ENCODE measurements at places on chromosomes 4 and X.

DNA sequence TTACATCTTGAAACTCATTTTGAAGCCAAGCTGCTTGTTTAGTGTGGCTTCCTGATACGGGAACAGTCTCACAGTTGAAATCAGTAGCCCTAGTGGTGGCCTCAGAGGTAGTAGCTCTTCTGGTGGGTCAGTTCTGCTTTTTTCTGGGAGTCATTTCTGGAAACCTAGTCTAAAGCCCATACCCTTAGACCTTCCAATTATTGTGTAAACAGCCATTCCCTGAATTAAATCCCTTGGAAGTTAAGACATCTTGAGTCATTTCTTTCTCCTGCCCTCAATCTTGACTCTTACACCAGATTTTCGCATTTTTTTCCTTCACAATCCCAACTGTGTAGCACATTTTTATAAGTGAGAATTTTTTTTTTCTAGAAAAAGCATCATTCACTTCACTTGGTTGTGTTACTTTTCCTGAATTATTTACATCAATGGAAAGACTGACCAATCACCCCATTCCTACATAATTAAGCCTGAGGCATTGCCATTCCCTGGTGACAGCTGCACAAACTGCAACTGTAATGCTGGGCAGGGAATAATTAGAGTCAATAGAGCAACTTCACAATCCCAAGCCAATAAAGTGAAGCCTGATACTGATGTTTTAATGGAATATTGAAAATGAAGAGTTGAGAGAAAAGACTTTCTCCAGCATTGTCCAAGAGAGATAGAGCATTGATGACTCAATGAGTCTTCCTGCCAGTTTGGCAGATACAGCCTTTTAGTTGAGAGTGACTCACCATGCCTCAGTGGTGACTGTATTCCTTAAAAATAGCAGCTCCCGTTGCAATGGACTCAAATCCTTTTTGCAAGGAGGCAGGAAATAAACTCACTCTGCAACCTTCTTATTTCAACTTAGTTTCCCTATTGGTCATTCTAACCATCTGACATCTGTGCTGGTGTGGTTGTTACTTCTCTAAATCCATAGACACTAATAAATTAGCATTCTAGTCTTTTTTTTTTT is 13.0 kb upstream of the SEPSECS start:
- no peak for DNase-seq

- DNase-seq = no peak
Observed at GRCh38 chr4:10965196-10965595, 280.6 kb upstream of the CLNK start.

- no peak for DNase-seq
Observed at GRCh38 chr4:2063557-2064275, 4.6 kb downstream of the NAT8L start.

DNA sequence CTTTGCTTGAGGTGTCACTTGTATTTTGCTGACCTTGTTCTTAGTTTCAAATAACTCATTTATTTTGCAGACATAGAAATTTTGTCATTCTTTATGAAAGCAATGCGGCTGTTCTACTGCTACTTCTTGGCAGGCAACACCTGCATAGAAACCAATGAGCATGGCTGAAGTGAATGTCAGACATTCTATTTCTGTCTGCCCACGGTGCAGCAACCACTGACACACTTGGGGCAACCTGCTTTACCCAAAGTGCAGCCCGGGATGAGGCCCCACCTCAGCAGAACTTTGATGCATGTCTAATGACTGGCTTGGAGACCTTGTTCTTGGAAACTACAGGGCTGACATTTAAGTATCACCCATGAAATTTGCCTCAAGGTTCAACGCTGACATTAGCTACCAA is 93.6 kb downstream of the RBM47 start:
- DNase-seq = no peak

DNA sequence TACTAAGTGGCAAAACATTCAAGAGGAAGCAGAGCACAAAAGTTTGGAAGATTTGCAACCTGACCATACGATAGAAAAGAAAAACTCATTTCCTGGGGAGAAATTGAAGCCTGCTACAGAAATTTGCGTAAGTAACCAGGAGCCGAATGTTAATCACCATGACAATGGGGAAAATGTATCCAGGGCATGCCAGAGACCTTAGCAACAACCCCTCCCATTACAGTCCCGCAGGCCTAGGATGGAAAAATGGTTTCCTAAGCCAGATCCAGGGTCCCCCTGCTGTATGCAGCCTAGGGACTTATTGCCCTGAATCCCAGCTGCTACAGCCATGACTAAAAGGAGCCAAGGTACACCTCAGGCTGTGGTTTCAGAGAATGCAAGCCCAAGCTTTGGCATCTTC is 472.2 kb upstream of the KLHL4 start:
- no peak for DNase-seq

DNA sequence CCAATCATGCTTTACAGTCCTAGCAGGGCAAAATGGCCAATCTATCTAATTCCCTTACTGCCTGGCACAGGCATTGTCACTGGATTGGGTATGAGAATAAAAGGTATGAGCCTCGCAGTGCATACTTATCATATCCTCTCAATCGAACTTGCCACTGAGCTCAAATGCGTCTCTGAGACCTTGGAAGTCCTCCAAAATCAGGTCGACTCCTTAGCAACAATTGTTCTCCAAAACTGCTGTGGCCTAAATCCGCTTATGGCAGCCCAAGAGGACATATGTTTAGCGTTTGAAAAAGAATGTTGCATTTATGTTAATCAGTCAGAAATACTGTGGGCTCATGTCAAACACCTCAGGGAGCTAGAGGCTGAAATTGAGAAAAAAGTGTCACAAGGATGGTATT is 69.7 kb downstream of the SPIN4 start:
- DNase-seq = no peak

- DNase-seq = no peak
Observed at GRCh38 chrX:102832661-102833060, 104.4 kb upstream of the RAB40AL start.

DNA sequence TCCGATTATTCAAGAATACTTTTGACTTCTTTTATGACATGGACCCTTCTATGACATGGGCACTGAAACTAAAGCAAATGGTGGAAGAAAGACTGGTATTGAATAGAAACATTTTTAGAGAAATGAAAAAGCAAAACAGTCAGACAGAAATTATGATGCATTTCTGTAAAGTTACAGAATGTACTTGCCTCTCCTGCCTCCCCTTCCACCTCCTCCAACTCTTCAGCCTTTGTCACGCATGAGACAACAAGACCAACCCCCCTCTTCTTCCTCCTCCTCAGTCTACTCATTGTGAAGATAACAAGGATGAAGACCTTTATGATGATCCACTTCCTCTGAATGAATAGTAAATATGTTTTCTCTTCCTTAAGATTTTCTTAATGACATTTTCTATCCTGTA is 46.3 kb upstream of the HUWE1 start:
- DNase-seq = no peak

- DNase-seq = no peak
Observed at GRCh38 chr4:23061431-23061830, 368.7 kb downstream of the GBA3 start.

- no peak for DNase-seq
Observed at GRCh38 chrX:137988470-137988869, 422.5 kb downstream of the ZIC3 start.

DNA sequence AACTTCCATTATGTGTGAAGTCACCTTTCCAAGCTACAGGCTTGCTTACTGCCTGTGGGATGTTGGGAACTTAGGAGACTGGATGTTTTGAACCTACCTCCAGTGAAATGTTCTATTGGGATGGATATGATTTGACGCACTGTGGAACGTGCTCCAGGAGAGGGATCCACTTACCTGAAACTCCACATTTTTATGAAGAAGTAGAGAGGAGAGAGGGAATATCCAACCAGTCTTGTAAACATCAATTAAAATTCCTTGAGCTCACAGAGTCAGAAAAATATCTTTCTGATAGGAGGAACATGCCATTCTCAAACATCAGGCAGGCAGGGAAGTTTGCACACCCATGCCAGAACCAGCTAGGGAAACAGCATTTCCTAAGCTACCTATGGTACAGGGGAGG is 91.1 kb upstream of the MAOA start:
- no peak for DNase-seq

GRCh38 chr4:76630741-76631140 is 195.7 kb downstream of the SHROOM3 start:
- no peak for DNase-seq

GRCh38 chr4:73596001-73596400 is 24.2 kb downstream of the RASSF6 start:
- DNase-seq = no peak

- DNase-seq = no peak
Observed at GRCh38 chrX:112835019-112835418, 5.6 kb downstream of the AMOT start.

DNA sequence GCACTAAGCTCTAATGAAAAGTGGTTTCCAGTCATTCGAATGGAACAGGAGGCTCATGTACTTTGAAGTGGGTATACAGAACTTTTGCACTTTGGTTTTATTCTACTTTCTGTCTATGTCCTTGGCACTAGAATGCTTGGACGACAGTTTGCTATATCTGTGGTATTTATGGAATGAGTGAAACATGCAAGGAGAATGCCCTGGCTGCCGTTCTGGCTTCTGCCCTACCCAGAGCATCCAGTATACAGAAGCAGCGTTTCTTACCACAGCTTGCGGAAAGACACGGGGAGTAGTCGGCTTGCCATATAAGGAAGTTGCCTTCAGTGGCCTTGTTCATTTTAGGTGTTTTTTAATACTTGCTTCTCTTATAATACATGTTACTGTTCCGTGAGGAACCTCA is 98.0 kb downstream of the TBL1X start:
- DNase-seq = no peak

GRCh38 chr4:158176108-158176507 is 3.3 kb upstream of the GASK1B start:
- no peak for DNase-seq

- DNase-seq = no peak
Observed at GRCh38 chr4:108052558-108053120, 63.0 kb downstream of the HADH start.

DNA sequence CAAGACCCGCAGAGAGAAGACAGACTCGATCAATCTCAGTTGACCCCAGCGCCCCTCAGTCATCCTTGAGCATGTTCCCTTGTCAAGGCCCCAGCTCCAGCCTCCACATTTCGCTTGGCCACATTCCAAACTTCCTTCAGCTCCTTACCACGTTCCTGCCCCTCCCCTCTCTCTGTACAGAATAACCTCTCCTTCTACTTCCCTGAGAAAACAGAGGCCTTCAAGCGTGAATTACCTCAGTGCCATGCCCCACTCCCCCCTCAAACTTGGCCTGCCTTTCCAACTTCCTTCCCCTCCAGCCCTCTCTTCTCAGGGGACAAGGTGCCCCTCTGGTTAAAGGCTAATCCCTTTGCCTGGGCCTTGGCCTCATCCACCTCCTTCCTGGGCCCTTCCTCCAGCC is 3.2 kb upstream of the RIPPLY1 start:
- DNase-seq = no peak

- DNase-seq = no peak
Observed at GRCh38 chrX:77658886-77659285, 127.1 kb downstream of the ATRX start.

DNA sequence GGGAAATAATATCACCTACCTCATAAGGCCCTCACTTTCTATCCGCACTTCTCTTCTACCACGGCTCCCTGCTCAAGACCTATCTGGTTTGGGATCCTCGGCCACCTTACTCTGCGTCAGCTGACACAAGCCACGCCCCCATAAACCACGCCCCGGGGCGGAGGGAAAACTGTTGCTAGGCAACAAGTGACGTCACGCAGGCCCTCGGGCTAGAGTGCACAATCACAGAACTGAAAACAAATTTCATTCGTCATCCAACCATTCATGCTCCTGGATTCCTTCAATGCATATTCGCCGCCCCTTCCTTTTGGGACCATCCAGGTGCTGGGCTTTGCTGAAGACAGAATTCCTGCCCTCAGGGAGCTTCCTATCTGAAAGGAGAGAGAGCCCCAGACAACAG is 66.3 kb downstream of the SMC1A start:
- peak; percentile 35 for DNase-seq

DNA sequence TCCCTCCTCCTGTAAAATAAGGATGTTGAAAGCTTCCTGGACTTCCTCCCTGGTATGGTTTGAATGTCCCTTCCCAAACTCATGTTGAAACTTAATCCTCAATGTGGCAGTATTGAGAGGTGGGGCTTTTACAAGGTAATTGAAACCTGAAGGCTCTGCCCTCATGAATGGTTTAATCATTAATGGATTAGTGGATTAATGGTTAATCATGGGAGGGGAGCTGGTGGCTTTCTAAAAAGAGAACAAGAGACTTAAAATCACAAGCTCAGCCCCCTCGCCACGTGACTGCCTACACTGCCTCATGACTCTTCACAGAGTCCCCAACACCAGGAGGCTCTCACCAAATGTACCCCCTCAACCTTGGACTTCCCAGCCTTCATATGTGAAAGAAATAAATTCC is 124.6 kb upstream of the ANXA3 start:
- DNase-seq = no peak

All from stimulated activated CD8-positive, alpha-beta memory T cell treated with anti-CD3 and anti-CD28 coated beads, Interleukin-4, amount 100 ng/mL, for 48 hours (primary cell).